ENCODE measurements at places on chromosomes 7 and 10.

DNA sequence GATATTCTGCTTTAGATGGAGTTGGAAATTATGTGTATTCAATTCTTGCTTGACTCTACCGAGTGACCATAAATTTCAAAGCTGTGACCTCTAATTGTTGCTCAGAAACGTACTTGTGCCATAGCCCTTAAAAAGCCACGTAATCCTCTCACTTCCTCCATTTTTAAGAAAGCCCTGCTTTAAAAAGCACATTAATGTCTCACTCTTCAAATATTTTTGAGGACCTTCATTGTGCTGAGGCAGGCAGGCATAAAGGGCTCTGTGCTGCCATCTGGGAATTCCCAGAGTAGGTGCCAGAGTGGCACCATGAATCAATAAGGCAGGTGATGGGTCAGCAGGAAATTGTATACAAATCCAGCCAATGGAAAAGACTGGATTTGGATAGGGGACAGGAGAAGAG is 97.7 kb upstream of the FAM204A start:
- DNase-seq: no peak

DNA sequence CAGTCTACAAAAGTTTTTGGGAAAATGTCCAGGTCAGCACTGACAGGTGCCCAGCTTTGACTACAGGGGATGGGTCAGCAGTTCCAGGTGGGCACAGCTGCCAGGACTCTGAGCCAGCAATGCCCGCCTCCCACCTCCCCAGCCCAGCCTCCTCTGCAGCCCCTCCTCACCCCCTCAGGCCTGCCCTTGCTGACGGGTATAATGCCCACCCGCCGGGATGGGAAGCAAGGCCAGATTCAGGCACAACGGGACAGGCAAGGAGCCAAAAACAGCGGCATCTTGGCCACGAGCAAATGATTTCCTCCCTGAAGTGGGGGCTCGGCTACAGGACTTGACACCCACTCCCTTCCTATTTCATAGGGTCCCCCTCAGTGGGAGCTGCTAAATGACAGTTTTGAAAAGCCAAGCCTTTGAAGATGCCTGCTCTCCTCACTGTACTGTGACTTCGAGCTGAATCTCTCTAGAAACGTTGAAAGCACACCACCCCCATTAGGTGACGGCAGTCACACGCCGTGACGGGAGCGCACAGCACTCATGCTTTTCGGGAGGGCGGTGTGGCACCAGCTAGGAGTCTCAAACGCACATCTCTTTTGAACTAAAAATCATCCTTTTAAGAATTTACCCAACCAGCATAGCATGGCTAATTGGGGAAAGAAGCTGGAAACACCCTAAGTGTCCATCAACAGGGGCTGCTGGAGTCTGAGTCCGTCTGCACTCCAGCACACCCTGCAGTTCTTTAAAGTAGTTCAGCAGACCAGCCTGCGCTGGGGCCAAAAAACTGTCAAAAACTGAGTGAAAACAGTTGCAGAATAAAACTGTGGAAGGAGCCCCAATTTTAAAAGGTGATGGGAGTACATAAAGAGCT is 29.6 kb downstream of the MAD1L1 start:
- no peak for DNase-seq

DNA sequence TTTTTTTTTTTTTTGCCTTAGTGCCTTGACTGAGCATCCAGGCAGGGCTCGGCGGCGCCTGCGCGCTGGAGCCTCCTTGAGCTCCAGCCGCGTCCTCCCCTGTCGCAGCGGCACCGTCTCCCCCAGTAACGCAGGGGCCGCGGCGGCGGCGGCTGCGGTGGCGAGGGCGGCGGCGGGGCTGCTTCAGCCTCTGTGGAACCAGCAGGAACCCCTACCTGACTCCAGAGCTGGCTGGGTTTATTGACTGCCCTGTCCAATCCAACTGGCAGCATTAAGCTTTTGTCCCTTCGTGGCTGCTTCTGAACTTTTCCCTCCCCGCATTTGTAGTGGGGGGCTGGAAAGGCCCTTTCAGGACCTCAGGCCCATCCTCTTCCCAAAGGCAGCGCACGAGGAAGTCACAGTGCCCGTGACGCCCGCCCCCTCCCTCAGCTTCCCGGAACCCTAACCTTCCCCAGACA is at the start of gene GPR85:
Gene GPR85, minus strand, starts transcription at position 397 of the 458 bp plus-strand sequence. CDS start 2,106 bp downstream, outside the sequence.
- peak; percentile 41 for DNase-seq

DNA sequence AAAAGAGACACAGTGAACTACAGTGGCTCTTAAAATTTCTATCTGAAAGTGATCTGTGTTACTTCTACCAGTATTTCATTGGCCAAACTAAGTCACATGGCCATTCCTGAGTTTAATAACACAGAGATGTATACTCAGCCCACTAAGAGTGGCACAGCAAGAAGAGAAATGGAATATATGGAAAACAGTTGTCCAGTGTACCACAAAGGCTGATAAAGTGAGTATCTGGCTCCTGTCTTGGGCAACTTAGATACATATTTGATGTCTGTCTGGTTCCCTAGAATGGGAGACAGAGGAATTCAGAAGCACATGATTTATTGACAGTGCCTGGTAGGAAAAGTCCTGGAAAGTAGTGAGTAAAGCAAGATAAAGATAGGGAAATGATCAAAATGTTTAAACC is 10.1 kb upstream of the PON1 start:
- DNase-seq: no peak

DNA sequence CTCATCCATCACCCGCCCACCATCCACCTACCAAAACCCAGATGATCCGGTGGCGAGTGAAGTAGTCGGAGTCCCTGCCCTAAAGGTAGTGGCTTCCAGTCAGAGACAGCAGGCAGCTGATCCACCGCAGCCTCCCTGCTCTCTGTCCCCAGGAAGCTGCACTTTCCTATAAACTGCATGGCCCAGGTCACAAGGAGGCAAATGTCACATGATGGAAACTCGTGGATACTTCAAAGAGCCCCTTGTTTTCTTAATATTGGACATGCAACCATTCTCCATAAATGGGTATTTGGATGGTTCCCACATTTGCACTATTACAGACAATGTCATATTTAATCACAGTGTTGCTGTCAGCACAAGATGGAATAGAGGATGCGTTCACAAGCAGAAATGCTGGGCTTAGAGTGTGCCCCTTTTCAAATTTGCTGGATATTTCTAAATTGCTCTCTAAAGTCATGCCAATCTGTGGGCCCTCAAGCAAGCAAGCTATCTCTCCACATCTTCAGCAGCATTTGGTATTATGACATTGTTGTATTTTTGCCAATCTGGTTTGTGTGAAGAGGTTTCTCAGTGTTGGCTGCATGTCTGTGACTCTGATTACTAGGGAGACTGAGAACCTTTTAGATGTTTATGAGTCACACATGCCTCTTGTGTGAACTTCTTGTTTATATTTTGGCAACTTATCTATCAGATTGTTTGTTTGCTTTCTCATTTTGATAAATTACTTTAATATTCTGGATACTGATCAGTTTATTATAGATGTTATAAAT is 822.0 kb downstream of the TNS3 start:
- no peak for DNase-seq

DNA sequence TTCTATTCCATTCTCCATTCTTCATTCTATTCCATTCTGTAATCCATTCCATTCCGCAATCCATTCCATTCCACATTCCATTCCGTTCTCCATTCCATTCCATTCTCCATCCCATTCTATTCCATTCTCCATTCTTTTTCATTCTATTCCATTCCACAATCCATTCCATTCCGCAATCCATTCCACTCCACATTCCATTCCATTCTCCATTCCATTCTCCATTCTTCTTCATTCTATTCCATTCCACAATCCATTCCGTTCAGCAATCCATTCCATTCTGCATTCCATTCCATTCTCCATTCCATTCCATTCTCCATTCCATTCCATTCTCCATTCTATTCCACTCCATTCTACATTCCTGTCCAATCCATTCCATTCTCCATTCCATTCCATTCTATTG is 85.2 kb downstream of the NSUN6 start:
- DNase-seq: no peak

GRCh38 chr7:111092406-111093236 is 1.7 kb downstream of the LRRN3 start:
- peak; percentile 39 for DNase-seq

DNA sequence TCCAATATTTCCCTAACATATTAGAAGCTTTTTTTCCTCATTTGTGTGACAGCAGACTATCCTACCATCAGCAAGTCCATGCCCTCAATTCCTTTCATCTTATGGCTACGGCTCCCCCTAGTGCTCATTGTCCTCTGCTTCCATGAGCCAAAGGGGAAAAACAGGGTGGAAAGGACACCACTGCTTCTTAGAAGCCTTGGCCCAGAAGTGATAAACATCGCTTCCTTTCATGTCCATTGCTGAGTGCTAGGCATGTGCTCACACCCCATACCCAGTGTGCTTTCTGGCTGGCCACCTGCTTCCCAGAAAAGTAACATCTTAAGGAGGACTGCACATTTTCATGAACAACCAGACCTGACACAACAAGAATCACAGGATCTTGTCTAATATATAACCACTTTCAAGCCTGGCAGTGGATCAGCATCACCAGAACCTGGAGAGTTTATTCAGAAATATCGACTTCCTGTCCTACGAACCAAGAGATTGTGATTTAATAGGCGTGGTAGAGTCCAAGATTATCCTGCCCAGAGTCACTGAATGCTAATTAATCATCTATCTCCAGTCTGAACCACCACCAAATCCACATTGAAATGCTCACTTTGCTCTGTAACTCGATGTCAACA is 650.5 kb upstream of the SORCS1 start:
- DNase-seq: peak; percentile 82

DNA sequence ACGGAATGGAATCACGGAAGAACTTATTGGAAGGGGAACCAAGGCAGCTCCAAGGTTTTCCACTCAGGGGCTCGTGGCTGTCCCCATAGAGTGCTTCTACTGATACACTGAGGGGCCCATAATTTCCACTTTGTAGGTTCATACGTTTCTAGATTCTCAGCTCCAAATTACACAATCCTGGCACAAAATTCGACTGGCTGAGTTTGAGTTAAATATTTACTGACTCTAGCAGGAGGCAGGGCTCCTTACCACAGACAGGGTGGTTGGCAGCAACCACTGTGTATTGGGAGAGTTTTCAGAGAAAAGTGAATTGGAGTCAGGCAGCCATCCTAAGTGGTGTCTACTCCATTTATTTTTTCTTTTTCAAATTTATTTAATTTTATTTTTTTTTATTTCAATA is 55.4 kb upstream of the SEC61G start:
- no peak for DNase-seq

DNA sequence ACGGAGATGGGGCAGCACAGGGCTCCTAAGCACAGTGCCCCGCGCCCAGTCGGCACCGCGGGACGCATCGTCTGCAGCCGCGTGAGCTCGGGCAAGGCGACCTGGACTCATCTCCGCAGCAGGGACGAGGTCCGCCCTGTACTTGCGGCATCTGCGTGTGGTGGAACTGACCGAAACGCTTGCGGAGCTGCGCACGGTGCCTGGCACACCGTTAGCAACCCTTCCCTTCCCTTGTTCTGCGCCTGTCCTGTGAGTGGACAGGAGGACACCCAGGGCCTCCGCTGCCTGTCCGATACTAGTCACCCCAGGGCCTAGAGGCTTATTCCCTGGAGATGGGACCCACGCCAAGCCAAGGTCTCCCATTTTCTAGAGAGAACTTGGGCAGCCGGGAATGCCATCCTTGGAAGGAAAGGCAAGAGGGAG is 98.5 kb downstream of the WDR11 start:
- no peak for DNase-seq

DNA sequence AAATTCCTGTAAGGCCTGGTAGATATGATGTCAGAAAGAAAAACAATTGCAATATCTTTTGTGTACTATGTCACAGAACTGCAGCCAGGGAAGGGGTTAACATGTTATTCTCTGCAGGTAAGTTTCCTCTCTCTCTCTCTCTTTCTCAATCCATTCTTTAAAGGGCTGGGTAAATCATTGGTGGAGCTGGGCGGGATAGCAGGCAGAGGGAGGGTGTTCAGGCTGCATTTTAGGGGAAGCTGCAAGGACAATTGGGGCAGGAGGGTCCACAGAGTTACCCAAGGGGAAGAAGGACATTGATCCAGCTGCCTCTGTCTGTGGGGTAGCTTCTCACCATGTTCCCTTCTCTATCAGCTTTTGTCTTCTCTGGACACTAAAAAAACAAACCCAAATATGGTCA is 153.9 kb upstream of the BMPER start:
- no peak for DNase-seq

DNA sequence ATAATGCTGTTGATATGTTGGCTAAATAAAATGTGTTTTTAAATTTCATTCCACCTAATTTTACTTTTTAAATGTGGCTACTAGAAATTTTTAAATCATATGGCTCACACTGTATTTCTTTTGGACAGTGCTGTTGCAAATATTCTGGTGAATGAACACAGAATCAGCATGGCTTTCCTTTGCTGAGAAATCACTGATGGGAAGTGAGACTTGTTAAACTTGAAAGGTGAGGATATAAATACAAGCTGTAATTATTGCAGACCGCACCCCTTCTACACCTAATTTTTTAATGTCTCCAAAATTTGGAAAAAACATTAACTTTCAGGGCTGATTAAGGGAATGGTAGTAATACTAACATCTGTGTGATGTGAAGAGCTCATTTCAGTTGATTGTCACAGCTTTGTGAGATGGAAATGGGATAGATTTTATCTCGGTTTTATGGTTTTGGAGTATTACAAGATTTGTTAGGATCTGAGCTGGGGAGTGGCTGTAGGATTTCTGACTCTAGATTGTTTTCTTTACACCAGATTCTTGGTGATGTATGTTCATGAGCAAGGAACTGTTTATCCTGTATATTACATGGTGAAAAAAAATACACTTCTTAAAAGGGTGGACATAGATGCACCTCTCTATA is 1.3 kb downstream of the MIOS start:
- DNase-seq: no peak

GRCh38 chr10:55410415-55410885 is 609.4 kb upstream of the PCDH15 start:
- DNase-seq: peak; percentile 98

- DNase-seq: no peak
Observed at GRCh38 chr10:13527864-13528122, 1.0 kb downstream of the BEND7 start.

GRCh38 chr7:131498237-131498885 is 58.1 kb downstream of the PODXL start:
- DNase-seq: no peak

- DNase-seq: no peak
Observed at GRCh38 chr7:117427258-117427701, at the start of gene ASZ1. TSS of gene ASZ1 (minus strand) at chr7:117427493. CDS start at chr7:117427460, 33 bp downstream.

DNA sequence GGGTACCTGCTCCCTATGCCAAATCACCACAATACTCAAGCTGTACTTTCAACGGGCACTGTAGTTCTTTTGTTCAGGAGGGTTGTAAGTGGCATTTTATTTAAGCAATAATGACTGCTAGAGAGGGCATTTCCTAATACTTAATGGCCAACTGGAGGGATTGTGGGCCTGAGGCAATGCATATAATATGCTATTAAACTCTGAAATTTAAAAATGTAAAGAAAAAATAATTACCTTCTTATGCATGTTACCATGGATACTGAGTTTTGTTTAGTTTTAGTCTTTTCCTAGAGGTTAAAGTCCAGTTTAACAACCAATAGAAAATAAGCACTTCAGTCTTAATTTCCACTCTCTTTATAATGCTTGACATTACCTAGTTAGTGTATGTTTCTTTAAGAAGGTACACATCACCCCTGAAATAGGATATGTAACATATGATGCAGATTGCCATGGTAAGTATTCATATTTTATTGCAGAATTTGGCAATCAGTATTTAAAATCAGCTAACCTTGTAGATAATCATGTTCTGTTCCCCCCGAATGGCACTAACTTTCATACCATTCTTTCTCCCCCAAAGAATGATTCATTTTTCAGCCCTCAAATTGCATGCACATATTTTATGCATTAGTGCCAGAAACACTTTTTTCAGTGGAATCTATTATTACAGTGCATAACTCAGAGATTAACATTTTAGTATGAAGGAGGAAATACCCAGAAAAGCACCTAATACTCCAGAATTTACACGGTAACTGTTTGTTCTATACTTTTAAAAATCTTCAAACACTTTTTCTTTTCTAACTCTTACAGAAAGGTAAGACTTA is 90.3 kb upstream of the ZNF438 start:
- no peak for DNase-seq
